ENCODE measurements at places on chromosomes 11 and 22.

DNA sequence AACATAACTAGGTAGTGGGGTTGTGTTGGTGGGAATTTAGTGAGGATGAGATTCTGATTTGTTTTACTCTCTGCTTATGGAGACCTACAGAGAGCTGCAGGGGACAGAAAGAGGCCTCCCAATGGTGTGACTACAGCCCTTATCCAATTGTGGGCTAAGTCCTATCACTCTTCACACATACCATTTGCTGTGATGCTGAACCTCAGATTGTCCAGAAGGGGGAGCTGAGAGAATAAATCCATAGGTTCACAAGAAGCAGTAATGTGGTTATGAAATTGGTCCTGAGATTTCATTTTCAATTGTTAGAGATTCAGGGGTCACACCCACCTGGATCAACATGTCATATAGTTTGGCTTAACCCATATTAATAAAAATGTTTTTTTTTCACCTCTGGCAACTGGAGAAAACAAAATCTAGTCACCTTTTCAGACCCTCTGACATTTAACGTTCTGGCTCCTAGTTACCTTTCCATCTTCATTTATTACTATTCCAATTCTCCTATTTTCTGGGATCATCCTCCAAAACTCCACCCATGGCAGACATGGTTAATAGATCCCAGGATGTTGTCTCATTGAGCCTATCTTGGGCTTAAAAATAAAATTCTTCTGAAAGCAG lies 53.3 kb upstream of the PTPN5 start:
- peak; percentile 60 for DNase-seq

GRCh38 chr11:33721426-33721825 lies 14.8 kb downstream of the CD59 start:
- DNase-seq: no peak

- no peak for DNase-seq
Measured at GRCh38 chr11:129395883-129396282, 20.2 kb downstream of the BARX2 start.

DNA sequence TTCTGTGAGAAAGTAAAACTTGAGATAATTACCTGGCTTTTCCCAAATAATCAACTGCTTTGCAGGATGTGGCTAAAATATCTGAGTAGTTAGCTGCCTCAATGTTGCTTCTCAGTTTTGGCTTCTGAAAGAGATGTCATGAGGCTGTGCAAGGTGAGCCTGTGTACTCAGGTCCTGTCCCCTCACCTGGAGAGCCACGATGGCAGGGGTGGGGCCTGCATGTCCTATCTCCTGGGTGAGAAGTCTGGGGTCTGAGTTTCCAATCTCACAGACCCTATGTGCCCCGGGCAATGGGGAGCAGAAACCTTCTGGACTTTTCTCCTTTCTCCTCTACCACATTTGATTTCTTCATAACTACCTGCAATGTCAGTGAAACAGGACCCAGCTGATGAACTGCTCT lies 338.6 kb upstream of the B3GAT1 start:
- no peak for DNase-seq

DNA sequence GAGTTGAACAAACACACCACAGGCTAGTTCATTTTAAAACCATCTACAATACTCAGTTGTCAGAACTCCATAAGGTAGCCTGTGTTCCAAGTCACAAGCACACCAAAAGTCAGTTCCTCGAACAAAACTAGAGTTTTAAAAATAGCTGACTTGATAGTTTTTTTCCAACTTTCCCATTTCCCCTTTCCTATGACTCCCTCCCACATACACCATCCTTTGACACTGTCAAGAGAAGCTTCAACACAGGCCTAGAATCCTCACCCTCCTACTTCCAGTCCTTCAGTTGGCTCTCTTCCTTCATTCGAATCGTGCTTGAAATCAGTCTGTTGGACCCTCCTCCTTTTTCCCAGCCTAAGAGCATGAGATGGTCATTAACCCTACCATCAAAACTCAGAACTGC lies 105.7 kb upstream of the AKIP1 start:
- no peak for DNase-seq
